ENCODE measurements at places on chromosomes 12 and 14.

GRCh38 chr14:51318813-51319597 lies 79.0 kb downstream of the TMX1 start:
- peak; percentile 50 for DNase-seq

DNA sequence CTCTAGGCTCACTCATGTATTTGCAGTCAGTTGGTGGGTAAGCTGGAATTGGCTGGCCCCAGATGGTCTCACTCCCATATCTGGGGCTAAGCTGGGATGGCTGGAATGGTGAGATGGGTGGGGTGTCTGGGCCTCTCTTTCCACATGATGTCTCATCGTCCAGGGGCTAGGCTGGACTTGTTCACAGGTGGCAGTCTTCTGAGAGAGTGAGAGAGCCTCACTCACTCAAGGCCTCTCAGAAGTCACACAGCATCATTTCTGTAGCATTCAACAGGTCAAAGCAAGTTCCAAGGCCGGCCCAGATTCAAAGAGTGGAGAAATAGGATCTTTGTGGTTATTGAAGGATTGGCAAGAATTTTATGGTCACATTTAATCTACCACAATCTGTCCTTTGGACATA lies 102.7 kb downstream of the UNC79 start:
- no peak for DNase-seq

- DNase-seq, result no peak
These were observed 161.6 kb upstream of the ALG10B start for GRCh38 chr12:38155020-38155395.

DNA sequence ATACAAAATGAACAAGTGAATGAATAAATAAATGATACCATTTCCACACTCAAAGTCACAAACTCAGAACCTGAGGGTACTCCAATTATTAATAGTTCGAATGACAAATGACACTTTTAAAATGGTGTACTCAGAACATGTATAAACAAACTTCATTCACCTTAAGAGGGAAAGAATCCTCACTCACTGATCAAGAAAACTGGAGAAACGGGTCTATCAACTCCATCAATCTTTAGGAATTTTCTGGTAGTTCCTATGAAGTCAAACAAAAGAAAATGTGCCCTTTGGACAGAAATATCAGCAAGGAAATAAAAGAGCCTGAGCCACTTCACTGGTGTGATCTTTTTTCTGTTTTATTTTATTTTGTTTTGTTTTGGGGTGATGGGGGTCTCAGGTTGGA lies 5.2 kb upstream of the NRDE2 start:
- DNase-seq, result no peak

DNA sequence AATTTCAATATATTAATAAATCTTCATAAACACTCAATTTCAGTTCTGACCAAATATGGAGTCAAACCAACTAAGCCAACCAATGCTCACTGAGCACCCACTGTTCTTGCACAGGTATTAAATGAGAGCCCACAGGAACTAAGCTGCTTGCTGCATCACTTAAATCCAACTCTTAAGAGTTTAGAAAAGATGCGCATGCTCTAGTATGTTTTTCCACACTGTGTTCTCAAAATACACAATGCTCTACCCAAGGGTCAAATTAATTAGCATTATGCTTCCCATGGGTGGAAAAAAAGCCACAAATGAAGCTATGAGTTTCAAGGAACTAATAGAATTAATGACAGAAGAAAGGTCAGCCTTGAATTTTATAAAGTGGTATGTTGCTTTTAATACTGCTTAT lies 3.7 kb upstream of the GPHB5 start:
- no peak for DNase-seq

DNA sequence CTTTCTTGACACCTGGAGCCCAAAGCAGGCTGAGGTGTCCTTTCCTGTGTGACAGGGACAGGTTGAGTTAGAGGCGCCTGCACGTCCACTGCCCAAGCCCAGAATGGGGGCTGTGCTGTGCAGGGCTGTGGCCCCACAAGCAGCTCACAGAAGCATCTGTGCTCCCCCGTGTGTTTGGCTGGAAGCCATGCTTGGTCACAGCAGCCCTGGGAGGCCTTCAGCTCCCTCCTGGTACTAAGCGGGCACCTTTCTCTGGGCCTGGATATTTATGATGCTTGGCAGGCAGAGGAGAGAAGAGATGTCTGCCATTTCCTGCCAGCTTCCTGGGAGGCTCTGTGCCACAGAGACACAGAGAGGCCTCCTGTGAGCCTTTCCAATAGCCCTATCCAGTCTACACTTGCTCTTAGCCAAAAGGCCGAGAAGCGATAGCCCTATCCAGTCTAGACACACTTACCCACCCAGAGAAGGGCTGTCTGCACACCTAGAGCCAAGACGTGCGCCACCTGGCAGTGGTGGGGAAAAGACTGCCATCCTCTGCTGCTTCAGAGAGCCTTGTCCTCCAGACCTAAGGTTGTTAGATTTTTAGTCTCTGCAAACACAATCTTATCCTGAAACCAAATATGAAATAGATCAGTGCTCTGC lies 117.4 kb downstream of the GCH1 start:
- no peak for DNase-seq

GRCh38 chr14:105420101-105420973 lies 710 bp downstream of the MTA1 start:
- no peak for DNase-seq

DNA sequence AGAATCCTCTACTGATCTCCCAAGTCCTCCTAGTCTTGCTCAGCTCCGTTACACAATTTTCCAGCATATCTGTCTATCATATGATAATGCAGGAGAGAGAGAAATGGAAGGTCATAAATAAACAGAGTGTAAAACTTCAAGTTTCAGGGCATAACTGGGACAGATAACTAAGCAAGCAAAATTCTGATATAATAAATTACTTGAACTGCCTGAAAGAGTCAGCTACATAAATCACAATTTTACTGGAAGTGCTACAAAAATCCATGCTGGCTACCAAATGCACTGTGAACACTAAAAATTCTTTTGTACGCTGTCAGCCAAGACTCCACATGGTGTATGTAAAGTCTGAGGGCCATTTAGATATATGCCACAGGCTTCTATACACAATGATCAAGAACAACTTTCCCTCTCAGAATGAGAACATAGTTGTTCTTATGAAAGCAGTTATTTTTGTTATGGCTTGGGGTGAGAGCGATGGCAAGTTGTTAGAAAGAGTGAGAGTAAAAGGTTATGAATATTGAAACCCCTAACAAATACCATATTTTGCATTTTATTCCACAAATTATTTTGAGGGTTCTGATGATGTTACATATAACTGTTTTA lies 41.1 kb downstream of the GRIP1 start:
- DNase-seq, result no peak

DNA sequence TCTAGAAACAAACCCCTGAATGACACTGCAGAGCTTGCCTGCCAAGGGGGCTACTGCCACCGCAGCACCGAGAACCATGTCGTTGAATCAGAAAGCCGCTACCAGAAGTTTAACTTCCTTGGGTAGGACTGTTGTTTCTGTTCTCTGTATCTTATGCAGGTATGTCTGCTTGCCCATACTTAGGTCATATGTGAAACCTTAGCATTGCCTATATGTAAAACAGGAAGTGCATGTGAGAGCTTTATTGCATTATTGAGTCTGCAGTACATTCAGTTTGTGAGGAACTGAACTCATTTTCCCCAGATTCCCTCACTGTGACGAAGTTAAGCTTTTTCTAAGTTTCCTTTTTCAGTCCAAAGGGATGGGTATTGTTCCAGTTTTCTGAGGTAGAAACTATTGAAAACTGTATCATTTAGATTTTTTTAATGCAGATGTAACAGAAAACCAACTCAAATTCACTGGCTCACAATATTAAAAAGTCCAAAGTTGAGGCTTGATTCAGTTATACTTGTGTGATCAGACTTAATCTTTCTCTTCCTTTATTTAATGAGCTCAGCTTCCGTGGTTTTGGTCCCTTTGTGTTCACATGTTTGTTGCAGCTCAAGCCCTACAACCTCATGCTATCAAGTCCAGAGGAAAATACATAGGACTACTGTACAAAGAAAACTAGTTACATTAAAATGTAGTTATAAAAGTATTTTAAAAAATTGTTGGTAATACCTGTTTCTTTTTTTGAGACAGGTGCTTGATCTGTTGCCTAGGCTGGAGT lies 6.9 kb downstream of the FBXO34 start:
- no peak for DNase-seq

DNA sequence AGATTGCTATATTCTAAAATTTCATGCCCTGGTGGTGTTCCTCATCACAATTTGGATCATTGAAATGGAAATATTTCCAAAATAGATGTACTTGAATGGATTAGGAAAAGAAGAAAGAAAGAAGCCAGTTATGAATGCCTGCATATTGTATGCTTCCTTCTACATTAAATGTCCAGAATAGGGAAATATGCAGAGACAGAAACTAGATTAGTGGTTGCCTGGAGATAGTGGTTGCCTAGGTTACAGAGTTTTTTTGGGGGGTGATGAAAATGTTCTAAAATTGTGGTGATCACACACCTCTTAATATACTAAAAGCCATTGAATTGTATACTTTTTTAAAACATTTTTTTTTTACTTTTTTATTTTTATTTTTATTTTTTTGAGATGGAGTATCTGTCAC lies 18.0 kb downstream of the TUBA1A start:
- no peak for DNase-seq

- no peak for DNase-seq
These were observed 8.0 kb upstream of the C12orf42 start for GRCh38 chr12:103503546-103504480.

- no peak for DNase-seq
These were observed 31.3 kb upstream of the DLK1 start for GRCh38 chr14:100695423-100695738.

- no peak for DNase-seq
These were observed 371.1 kb downstream of the DPF3 start for GRCh38 chr14:72522847-72523246.

DNA sequence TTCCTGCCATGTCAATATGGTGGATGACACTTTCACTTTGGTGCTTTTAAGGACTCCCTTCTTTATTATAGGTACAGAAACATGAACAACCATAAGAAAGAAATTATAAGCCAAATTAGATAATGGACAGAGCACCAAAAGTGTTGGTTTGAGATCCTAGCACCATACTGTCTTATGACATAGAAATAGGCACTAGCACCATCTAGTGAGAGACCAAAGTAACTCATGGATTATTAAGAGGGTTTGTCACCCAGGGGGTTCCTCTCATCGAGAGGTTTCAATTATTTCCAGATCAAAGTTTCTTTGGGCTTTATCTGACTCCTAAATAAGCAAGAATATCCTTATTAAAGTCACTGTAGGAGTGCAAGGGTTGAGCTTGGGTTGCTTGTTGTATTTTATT lies 153.0 kb upstream of the DIO2 start:
- DNase-seq, result no peak
